ENCODE measurements at places on chromosomes 1 and 21.

DNA sequence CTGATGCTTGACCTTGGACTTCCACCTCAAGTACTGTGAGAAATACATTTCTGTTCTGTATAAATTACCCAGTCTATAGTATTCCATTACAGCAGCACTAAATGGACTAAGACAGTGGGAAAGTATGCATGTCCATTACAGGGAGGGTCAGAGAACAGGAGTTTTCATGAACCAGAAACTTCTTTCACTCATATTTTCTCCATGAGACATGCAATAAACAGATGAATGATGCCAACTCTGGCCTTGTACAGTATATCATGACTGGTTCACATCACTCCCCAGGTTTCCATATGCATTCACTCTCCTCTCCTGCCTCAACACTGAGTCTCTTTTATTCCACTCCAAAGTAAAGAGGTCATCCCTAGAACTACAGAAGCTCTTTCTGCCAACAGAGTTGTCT, 4.5 kb upstream of the IFI16 start:
- DNase-seq: peak; percentile 6

DNA sequence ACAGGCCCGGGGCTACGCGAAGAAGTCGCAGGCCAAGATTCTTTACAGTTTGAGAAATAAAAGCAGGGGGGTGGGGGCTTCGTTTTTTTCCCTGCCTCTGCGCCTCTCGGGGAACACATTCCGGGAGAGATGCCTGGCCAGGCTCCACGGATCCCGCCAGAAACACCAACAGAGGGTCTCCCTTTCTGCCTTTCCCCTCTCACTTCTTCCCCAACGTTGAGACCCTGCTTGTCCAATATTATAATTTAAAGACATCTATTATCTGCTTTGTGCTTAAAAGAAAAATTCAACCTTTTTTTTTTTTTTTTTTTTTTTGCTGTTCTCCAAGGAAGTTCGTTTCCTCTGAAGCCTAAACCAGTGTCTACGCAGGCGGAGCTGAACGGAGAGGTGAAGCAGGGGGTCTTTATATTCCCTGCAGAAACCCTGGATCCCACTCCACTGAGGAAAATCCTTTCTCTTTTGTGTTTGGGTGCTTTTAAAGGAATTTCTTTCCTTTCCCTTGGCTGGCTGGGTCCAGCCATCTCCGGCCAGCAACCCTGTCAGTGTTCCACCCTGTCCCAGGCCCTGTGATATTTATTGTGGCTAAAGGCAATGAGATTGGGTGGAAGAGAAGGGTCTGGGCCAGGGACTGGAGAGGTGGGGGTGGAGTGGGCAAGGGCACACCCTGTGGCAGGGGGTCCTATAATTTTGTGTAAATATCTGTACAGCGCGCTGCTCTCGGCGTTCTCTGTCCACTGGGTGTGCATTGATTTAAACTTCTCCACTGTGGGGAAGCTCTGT, 2.2 kb downstream of the FOXD2 start:
- no peak for DNase-seq

DNA sequence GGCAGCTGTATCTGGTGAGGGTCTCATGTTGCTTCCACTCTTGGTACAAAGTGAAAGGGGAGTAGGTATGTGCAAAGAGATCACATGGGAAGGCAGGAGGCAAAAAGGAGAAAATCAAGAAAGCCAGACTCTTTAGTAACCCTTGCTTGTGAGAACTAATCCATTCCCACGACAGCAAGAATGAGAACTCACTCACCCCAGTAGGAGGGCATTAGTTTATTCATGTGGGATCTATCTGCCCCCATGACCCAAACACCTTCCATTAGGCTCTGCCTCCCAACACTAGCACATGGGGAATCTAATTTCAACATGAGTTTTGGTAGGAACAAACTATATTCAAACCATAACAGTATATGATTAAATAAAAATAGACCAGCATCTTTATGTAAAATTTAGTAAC, 57.6 kb downstream of the ZNHIT6 start:
- no peak for DNase-seq

GRCh38 chr1:210490781-210491180, 162.1 kb downstream of the HHAT start:
- no peak for DNase-seq

- DNase-seq: no peak
Measured at GRCh38 chr21:44702111-44702972, 5.4 kb downstream of the KRTAP10-12 start.

- peak; percentile 5 for DNase-seq
Measured at GRCh38 chr1:245091818-245092637, 62.8 kb upstream of the KIF26B start.

DNA sequence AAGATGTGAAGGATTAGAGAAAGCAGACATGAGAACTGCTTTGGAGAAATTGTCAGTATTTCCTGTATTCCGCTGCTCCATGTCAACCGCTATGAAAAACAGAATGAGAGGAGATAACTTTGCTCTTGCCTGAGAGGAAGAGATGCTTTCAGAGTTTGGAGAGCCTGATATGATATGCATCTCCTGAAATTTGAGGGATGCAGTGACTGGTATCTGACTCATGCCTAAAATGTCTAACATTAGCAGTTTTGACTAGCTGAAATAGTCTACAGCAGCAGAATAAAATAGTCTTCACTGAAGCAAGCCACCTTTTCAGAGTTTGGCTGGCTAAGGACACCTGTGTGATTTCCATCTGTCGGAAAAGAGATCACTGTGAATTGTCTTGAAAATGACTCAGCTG, 165.8 kb upstream of the LRRC7 start:
- no peak for DNase-seq

- DNase-seq: no peak
Measured at GRCh38 chr1:109615879-109616278, 3.5 kb downstream of the GNAT2 start.

- DNase-seq: no peak
Measured at GRCh38 chr1:5010236-5010635, 355.8 kb downstream of the AJAP1 start.

DNA sequence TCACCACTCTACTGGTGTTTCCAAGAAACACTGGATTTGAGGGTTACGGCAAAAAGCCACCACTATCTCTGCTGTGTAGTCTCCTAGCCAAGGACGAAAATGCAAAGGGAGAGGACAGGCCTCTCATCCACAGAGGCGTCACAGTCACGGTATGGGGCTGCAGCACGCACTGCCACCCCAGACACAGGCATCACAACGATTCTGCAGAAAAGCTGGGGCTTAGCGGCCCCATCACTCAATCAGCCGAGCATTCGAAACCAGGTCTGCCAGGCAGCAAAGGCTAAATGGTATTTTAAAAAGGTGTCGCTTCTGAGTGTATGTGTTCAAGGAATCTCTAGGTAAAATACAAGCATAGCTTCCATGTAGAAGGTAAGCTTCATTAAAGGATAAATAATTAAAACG, 1.4 kb downstream of the RIPK4 start:
- peak; percentile 65 for DNase-seq

DNA sequence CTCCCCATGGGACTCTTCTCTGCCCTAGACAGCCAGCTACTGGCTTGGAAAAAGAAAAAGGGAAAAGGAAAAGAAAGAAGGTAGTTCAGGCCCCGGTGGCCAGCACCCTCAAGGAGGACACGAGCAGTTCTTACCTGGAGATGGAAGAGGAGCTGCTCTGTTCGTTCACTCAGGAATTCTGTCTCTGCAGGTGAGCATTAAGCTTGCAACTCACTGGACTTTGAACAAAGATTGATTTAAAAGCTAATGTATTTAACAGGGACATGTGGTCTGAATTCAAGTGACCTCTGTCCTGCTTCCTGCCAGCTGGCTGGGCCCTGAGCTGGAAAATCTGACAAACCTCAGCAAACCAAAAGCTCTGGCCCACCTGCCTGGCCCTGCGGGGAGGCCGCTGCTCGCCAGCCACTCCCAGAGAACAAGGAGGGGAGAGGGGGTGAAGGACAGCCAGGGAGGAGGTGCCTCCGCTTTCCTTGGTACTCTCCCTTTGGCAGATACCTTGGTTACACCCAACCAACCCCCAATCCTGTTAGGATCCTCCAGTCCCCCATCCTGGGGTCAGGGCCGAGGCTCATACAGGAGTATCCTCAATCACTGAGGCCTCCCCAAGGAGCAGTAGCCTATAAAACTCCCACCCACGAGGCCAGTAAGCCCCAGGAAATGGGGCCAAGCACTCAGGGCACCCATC, at the start of gene PDZK1:
PDZK1 (minus strand) TSS at position 186 of the 685 bp plus-strand sequence. CDS start 19,347 bp downstream, outside the sequence.
- peak; percentile 89 for DNase-seq

GRCh38 chr1:111346089-111346885, 55.6 kb downstream of the CHIA start:
- peak; percentile 71 for DNase-seq

DNA sequence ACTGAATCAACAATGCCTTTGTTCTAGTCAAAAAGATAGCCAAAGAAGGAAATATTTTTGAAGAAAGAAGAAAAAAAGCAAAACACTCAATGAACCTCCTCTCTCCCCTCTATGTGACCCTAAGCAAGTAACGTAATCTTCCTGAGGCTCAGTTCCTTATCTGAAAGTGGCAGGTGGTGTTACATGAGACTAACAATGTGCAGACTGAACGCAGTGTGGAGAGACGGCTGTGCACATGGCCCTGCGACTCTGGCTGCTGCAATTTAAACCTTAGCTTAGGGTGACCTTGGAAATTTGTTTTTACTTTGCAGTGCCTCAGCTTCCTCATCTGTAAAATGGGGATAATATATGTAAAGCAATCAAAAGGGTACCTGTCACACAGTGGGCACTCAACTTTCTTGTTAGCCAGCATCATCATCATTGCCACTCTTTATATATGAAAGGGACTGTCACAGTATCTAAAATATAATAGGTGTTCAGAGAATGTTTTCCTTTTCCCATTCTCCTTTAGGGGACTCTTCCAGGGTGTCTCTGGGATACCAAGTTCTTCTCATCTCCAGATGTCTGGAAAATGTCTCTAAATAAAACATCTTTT, 100.1 kb upstream of the JUN start:
- no peak for DNase-seq

DNA sequence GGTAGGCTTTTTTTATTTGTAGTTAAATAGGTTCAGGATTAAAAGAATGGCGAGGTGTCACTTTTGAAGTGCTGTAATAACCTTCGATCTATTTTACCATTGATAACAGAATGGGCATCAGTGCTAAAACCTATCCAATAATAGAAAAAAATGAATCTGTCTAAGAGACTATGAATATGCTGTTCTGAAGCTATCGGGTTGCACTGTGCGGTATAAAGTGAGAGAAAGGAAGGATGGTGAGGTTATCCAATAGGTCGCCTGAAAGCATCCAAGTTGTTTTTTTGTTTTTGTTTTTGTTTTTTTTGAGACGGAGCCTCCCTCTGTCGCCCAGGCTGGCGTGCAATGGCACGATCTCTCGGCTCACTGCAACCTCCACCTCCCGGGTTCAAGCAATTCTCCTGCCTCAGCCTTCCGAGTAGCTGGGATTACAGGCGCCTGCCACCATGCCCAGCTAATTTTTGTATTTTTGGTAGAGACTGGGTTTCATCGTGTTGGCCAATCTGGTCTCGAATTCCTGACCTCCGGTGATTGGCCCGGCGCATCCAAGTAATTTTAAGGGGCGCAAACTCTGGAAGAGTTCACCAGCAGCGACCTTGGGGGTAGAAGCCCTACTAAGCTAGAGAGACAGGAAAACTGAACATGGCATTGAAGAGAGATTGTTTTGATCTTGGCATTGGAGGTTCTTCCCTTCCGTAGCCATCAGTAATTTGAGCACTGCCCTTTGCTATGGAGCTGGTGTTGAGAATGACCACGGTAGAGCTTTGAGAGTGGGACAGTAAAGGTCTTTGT, 8.7 kb upstream of the MDM4 start:
- DNase-seq: peak; percentile 26

Measured in small intestine (tissue), 16 donors.